Fibroblast of pulmonary artery (primary cell): ENCODE measurements at places on chromosomes 2 and 18.

DNA sequence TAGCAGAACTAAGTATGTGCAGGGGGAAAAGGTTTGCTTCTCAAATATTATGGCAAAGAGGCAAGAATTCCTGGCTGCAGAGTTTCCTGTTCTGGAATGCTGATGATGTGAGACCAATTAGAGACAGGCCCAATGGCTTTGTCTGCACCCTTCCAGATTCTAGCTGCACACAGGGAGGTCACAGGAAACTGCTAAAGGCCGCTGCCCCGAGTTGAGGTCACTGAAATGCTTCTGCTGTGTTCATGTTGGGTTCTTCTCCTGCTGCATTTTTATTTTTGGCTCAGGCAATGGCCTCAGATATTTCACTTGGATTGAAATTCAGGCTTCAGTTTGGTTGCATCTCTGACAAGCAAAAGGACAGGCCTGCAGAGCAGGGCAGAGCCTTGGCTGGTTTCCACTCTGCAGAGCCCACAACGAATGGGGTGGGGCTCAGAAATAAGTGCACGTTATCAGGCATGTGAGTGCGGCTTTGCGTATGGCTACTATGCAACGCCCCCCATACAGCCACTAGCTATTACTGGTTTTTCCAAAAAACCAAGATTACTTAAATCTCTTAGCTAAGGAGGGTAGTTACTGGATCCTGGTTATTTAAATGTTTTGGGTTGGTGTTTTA lies 66.9 kb upstream of the FZD5 start:
- no peak for DNase-seq

- no peak for DNase-seq
Measured at GRCh38 chr2:130373808-130374365, 18.0 kb downstream of the PTPN18 start.

GRCh38 chr2:134259571-134259970 lies 5.7 kb downstream of the MGAT5 start:
- DNase-seq = no peak

DNA sequence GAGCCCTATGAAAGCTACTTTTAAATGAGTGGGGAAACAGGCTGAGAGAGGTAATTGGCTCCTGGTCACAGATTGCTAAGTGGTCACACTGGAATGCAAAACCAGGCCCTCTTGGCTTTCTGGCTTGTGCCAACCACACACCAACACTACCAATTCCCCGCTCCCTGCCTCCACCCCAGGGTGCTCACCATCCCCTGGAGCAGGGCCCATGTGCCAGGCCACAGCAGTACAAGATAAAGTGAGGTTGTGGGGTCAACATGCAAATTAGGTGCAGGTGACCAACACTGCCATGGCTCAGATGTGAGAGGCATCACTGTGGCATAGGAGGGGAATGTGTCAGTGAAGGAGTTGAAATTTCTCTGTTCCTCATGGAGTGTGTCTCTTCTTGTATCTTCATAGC lies 312.5 kb downstream of the MYCN start:
- DNase-seq = no peak

DNA sequence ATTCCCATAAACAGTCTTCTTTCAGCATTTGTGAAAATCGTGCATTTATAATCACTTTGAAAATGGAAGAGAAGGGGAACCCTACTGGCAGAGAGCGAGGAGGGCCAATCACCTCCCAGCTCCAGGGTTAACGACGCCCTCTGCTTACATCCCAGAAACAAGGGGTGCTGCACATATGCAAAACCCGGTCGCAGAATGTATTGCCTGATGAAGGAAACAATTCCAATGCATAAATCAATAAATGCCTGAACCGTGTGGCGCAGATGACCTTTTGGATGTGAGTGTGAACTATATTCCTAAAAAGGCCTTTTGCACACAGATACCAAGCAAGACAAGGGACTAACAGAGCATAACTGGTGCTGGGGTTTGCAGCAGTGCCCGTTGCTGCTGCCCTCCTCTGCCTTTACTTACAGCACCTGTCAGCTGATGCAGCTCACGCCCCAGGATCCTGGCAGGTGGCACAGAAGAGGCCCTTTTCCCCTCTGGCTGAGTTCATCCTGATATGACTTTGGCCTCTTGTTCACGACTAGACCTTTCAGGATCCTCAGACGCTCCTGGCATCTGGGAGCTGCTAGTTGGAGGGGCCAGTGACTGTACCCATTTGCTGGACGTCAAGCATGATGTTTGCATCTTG lies 67.8 kb downstream of the MYT1L start:
- DNase-seq = no peak
